RPMI8226 (cell line): ENCODE measurements at places on chromosomes 3 and 15.

DNA sequence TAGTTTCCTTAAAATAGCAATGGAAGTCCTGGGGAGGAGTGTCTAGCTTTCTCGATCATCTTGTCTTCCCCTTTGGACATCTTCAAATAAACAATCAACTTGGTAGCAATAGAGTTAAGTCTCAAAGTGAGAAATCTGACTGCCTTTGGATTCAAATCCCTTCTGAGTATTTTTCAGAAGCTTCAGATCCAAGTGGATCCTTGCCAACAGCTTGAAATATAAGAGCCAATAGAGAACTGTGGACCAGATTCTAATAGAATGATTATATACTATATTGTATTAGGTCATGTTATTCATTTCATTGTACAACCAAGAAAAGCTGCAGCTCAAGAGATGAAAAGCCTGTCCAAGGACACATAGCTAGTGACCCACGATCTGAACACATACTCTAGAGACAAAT lies 60.2 kb downstream of the SYNPR start:
- DNase-seq: no peak

DNA sequence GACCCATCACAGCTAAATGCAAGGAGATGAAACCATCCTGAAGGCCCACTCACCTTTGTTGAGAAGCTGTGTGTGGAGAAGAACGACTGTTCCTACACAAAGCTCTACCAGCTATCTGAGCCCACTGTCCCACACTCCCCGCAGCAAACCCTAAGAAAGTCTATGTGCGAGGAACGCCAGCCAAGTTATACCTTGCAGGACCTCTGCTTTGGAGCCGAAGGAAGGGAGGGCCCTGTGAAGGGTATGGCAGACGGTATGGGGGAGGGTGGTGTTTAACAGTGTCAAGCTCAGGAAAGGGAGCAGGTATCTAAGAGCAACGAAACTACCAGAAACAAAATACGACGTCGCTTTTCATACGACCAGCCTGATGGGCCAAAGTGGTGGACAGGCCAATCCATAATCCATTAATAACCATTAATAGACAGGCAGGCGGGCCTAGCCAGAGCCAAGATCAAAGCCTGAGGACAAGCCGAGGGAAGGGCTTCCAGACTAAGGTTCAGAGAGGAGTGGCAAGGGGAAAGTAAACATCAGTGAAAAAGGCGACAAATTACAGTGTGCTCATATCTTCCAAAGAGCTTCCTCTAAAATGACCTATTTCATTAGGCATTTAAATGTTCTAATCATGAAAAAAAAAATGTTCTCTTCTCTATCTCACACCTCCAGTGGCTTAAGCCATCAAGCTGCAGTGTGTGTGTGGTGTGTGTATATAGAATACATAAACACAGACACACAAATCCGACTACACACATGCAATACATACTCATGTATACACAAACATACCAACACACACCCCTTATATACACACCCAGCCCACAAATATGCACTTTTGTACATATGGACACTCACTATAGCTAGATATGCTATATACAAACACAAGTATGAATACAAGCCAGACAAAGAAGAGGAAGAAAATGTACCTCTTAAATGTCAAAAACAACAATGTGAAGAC lies 43.9 kb downstream of the PTPN23 start:
- DNase-seq: no peak

GRCh38 chr15:87850916-87851315 lies 405.6 kb downstream of the NTRK3 start:
- no peak for DNase-seq

DNA sequence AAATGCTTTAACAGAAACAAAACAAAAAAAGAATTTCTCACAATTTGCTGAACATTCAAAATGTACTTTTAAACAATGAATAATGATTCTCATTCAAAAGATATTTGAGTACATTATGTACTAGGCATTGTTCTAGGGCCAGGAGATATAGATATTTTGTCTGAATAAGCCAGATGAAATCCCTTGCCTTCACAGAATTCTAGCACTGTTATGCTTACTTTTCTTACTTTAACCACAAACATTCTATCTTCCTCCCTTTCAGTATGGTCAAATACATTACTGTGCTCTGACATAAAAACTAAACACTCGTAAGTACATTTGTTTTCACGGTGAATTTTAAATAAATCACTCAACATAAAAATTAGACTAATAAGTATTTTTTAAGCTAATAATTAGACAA lies 116.7 kb downstream of the ADAM10 start:
- DNase-seq: no peak

DNA sequence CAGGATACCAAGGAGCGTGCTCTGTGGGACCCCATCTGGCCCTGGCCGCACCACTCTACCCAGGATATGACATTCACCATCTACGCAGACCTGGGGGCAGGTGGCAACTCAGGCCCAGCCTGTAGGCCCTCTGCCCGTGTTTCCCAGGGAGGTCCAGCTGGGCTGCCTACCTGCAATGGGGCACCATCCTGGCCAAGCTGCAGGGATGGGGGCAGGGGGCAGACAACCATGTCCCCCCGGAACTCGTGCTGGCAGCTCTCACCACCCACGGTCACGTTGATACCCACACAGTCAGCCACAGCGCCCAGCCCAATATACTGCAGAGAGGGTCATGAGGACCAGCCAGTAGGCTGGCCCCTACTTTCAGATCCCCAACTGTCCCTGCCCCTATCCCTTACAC lies 7.9 kb downstream of the MST1R start:
- no peak for DNase-seq

DNA sequence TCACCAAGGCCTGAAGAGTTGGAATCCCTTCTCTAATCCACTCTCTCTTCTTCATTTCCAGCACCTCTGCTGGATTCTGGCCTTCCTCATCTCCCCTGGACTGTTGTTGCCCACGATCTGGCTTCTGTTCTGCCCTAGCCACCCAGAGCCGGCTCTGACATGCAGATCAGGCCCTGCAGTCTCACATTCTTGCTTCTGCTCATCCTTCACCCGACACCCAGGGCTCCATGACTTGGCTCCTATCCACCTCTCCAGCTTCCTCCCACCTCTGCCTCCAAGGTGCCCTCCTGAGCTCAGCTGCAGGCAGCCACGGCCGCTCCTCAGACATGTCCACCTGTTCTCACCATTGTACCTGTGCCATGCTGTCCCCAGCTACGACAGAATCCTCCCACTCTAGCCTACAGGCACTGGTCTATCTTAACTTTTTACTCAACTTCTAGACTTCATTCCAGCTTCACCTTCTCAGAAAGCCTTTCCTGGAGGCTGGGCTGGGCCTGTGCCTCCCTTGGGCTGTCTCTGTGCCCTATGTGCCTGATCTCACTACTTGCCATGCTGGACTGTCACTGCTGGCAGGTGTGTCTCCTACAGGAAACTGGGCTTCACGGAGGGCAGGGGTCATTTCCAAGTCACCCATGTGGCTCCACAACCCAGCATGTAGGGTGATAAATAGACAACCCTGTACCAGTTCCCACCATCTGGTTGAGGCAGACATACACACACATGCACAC lies 16.0 kb upstream of the TBC1D21 start:
- DNase-seq: no peak

DNA sequence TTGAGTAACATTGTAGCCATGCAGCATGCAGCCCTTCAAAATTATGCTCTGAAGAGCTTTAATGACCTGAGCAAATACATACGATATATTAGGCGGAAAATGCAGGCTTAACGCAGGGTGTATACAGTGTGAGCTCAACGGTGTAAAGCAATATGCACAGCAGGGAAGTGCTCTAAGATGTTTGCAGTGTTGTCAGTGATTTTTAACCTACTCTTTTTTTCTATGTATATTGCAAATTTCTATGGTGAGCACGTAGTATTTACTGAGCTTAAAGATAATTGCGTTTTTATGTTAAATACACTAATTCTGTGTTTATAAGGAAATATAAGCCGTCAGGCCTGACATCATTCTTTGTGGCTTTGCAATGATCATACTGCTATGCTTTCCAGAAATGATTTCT lies 42.1 kb downstream of the DGKG start:
- no peak for DNase-seq

DNA sequence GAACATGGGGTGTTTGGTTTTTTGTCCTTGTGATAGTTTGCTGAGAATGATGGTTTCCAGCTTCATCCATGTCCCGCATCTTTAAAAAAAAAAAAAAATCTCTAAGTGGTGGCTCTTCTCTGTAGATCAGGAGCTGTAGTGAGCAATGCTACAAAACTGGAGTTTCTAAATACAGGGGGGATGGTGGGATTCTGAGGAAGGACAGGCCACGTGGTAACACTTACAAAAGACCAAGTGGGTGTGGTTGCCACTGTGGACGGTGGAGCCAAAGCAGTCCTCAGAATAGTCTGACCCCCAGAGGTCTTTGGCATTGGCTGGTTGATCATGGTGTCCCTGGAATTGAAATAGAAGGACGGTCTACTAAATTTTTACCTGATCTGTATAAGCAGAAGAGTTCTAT lies 7.7 kb downstream of the CCRL2 start:
- no peak for DNase-seq

- DNase-seq: no peak
Observed at GRCh38 chr3:73745526-73746191, 120.9 kb upstream of the PDZRN3 start.

- no peak for DNase-seq
Observed at GRCh38 chr3:113898892-113899291, 48.9 kb upstream of the ZDHHC23 start.

DNA sequence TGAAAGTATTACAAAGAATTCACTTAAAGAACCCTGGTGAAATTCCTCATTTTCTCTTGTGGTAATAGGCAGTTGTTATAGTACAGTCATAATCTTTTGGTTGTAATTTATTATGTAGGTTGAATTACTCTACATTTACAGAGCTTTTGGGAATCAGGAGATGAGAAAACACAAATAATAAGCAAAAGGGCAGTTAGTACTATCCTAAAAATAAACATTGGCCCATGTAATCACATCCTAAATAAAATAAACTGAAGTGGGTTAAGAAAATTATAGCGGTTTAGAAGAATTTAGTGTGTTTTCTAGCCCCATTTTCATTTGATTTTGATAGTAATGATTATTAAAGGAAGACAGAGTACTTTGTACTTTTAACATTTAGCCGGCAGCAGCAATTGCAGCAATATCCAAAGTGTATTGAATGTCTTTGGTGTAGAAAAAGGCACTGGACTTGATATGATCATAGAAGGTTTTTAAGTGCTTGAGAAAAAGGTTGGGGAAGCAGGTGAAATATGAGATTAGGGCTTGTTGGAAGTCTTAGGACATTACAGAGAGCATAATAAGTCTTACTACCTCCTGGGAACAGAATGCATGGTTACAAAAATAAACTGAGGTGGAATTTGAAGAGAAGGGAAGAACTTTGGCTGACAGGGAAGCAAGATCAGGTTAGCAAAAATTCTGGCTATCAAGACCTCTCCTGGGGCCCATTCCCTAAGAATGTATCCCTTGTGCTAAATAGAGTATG lies 79.9 kb downstream of the MBNL1 start:
- DNase-seq: no peak

DNA sequence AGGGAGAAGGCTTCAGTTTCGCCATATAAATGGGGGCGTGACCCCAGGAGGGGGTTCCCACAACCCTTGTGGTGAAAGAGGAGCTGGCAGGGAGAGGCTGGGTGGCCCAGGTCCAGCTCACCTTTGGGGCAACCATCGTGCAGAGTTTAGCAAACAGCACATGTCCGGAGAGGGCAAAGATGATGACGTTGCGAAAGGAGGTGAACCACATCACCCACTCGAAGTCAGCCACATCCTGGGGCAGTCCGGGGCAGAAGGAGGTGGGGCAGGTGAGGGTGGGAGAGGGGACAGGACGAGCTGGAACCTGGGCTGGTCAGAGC lies 3.7 kb downstream of the HHATL start:
- peak; percentile 85 for DNase-seq

DNA sequence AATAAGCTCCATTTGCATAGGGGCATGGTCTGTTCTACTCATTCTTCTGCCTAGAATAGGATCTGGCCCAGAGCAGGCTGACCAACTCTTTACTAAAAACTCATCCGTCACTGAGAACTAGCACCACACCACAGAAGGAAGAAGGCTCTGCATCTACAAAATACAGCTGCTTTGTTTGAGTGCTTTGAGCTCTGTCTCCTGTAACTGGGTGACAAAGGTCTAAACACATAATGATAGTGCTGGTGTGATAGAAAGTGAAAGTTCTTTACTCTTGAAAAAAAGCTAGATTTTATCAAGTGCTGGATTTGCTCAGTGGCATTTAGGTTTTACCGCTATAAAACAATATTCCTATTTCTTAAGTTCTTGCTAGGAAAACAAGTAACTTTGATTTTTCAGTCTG lies 140.7 kb downstream of the FHIT start:
- no peak for DNase-seq

DNA sequence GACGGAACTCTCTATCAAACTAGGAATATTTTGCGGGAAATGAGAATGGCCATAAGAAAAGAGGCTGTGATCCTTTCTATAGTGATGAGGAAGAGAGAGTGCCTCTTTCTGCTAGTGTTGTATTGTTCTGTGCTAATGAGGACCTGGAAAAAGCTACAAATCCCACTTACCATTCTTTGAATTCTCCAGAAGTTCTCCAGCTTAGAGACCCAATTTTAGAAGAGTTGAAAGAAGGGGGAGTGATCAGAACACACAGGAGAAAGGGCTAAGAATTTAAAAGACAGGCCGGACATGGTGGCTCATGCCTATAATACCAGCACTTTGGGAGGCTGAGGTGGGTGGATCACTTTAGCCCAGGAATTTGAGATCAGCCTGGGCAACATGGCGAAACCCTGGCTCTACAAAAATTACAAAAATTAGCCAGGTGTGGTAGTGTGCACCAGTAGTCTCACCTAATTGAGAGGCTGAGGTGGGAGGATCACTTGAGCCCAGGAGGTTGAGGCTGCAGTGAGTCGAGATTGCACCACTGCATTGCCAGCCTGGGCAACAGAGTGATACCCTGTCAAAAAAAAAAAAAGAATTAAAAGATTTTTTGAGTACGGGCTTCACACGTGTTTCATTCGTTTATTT lies 126.9 kb downstream of the IQCH start:
- DNase-seq: no peak

GRCh38 chr15:76181705-76182107 lies 121.9 kb downstream of the TMEM266 start:
- no peak for DNase-seq

DNA sequence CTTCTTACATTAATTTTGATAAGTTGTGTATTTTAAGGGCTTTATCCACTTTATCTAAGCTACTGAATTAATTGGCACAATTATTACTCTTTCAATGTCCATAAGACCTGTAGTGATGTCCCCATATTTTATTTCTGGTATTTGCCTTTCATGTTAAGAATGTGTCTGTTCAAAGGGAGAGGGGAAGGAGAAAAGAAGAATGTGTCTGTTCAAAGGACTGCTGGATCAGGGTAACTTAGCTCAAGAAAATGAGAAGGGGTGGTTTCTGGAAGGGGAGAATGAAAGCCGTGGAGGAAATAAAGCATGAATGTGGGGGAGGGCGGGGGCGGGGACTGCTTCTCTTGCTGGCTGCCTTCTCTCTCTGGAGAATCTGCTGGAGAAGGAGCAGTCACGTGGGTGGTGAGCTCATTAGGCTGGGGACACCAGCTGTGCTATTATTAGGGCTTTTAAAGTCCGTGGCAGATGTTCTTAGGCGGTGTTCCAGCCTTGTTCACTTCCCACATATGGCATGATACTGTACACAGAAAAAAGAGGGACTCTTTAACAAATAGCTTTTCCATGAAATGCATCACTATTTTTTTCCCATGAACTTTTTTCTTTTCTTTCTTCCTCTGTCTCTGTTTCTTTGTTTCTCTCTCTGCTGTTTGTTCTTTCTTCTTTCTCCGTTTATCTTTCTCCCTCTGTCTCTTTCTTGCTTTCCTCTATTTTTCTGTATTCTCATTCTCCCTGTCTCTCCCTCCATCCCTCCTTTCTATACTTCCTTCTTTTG lies 63.7 kb upstream of the ULK4 start:
- peak; percentile 93 for DNase-seq
